ENCODE measurements at places on chromosomes 1 and 21. TPM values are rescaled to one million over a fixed set of nuclear protein-coding genes. Genes with fewer than 3 reads are reported as not detected.
A peak's percentile ranks its signal among the peaks of the same experiment; 100 is the strongest.

- no peak overlapping the region for H3K4me3 ChIP-seq
- H3K36me3 ChIP-seq = peaks cover 1% of the 10 kb centered on the region
- peak overlapping the region; percentile 92 for H3K27ac ChIP-seq
- no peaks in the 10 kb centered on the region for H3K27me3 ChIP-seq
- no peak for DNase-seq
Observed at GRCh38 chr1:3312310-3312897, 142.1 kb upstream of the ARHGEF16 start.

- DNase-seq = no peak
- H3K36me3 ChIP-seq = peaks cover 2% of the 10 kb centered on the region
- H3K4me1 ChIP-seq = peaks cover 9% of the 10 kb centered on the region
- no peak overlapping the region for H3K27ac ChIP-seq
Observed at GRCh38 chr1:113579256-113580018, 179.8 kb downstream of the PHTF1 start.

- peaks cover 7% of the 10 kb centered on the region for H3K4me1 ChIP-seq
- peaks cover 5% of the 10 kb centered on the region for H3K27me3 ChIP-seq
- no peak overlapping the region for H3K27ac ChIP-seq
- H3K4me3 ChIP-seq = no peak overlapping the region
Observed at GRCh38 chr1:206048582-206048981, 4.4 kb upstream of the RHEX start.

- peaks cover 5% of the 10 kb centered on the region for H3K4me1 ChIP-seq
- H3K27me3 ChIP-seq = peaks cover 5% of the 10 kb centered on the region
- no peaks in the 10 kb centered on the region for H3K36me3 ChIP-seq
- H3K4me3 ChIP-seq = peak overlapping the region; percentile 90
Observed at GRCh38 chr1:228142155-228142691, 2.1 kb downstream of the GUK1 start.

GRCh38 chr1:94125551-94126514, 4.9 kb upstream of the ABCA4 start:
- no peaks in the 10 kb centered on the region for H3K36me3 ChIP-seq
- peaks cover 20% of the 10 kb centered on the region for H3K4me1 ChIP-seq
- DNase-seq = no peak
- peak overlapping the region; percentile 83 for H3K27ac ChIP-seq
- no peak overlapping the region for H3K4me3 ChIP-seq

GRCh38 chr1:67264152-67264551, 43.5 kb upstream of the IL12RB2 start:
- no peak overlapping the region for H3K27ac ChIP-seq
- H3K4me1 ChIP-seq = no peaks in the 10 kb centered on the region

DNA sequence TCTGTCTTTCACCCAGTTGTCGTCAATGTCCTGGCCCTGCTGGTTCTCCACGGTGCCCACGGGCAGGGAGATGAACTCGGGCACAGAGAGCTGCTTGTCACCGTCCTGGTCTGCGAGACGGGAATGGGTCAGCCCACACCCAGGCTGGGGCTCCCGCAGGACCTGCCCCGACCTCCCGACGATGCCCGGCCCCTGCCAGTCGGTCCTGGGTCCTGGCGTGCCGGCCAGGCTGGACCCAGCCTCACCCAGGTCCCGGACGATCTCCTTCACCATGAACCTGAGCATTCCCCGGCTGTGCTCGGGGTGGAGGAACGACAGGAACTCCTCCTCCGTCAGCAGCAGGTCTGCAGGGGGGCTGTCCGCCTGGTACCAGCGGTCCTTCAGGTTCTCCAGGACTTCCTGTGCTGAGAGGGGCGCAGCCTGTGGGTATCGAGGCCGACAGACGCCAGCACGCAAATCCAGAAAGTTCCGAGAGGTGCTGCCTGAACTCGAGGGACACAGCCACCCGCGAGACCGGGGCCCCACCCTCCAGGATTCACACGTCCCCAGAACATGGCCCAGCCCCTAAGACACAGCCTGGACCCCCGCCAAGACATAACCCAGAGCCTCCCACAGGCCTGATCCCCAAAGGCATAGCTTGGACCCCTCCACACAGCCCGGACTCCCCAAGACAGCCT, 4.7 kb upstream of the TNFRSF4 start:
- no peak overlapping the region for H3K27ac ChIP-seq
- H3K4me1 ChIP-seq = no peaks in the 10 kb centered on the region

- no peak overlapping the region for H3K27ac ChIP-seq
- H3K27me3 ChIP-seq = no peaks in the 10 kb centered on the region
- H3K4me1 ChIP-seq = peaks cover 71% of the 10 kb centered on the region
- no peak for DNase-seq
Observed at GRCh38 chr1:31927661-31927980, 10.5 kb downstream of the PTP4A2 start.

- H3K27me3 ChIP-seq = peaks cover 39% of the 10 kb centered on the region
- no peak overlapping the region for H3K4me3 ChIP-seq
- H3K27ac ChIP-seq = peak overlapping the region; percentile 81
- H3K4me1 ChIP-seq = peaks cover 1% of the 10 kb centered on the region
Observed at GRCh38 chr1:31587720-31588423, 11.6 kb downstream of the TINAGL1 start.

DNA sequence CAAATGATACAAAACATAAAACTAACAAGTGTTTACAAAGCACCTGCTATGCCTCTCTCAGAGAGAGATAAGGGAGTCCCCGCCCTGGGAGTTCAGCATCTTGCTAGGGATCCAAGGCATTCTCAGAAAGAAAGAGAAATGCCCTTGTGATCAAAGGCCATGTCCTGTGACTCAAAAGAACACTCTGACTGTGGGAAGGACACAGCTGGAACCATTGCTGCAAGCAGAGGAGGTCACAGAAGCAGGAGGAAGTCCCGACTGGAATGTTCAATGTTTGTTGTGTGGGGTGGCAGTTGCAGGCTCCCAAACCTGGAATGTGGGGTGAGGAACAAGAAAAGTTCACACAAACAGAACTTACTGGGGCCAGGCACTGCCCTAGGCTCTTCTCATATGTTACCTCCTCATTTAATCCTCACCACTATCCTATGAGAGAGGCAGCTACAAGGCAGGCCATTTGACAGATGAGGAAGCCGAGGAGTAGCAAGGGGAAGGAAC, 93.0 kb upstream of the GRIK3 start:
- no peaks in the 10 kb centered on the region for H3K4me1 ChIP-seq
- no peaks in the 10 kb centered on the region for H3K36me3 ChIP-seq
- no peak overlapping the region for H3K27ac ChIP-seq

GRCh38 chr1:26827663-26828062, 1.2 kb downstream of the ZDHHC18 start:
- peak overlapping the region; percentile 75 for H3K27ac ChIP-seq
- peaks cover 3% of the 10 kb centered on the region for H3K36me3 ChIP-seq
- DNase-seq = no peak
- H3K27me3 ChIP-seq = no peaks in the 10 kb centered on the region
- peak overlapping the region; percentile 76 for H3K4me3 ChIP-seq
- peaks cover 39% of the 10 kb centered on the region for H3K4me1 ChIP-seq

- H3K36me3 ChIP-seq = no peaks in the 10 kb centered on the region
- no peak for DNase-seq
- no peak overlapping the region for H3K27ac ChIP-seq
- no peak overlapping the region for H3K4me3 ChIP-seq
- peaks cover 10% of the 10 kb centered on the region for H3K27me3 ChIP-seq
Observed at GRCh38 chr1:211521102-211521815, 29.3 kb upstream of the RD3 start.

GRCh38 chr21:34900376-34900775, 148.7 kb downstream of the RUNX1 start:
- H3K4me1 ChIP-seq = no peaks in the 10 kb centered on the region
- H3K36me3 ChIP-seq = no peaks in the 10 kb centered on the region
- H3K27ac ChIP-seq = no peak overlapping the region
- no peak overlapping the region for H3K4me3 ChIP-seq

The FRRS1 gene
- 8.6 TPM for total RNA-seq

The RAVER2 gene
- total RNA-seq = 33.8 TPM

The LCA5L gene
- 1.8 TPM for total RNA-seq

The NFIA gene
- 1.2 TPM for total RNA-seq

The ELAPOR1 gene
- total RNA-seq = 14.6 TPM

The RHEX gene
- total RNA-seq = not detected
